ENCODE measurements at places on chromosomes 6 and 20.

DNA sequence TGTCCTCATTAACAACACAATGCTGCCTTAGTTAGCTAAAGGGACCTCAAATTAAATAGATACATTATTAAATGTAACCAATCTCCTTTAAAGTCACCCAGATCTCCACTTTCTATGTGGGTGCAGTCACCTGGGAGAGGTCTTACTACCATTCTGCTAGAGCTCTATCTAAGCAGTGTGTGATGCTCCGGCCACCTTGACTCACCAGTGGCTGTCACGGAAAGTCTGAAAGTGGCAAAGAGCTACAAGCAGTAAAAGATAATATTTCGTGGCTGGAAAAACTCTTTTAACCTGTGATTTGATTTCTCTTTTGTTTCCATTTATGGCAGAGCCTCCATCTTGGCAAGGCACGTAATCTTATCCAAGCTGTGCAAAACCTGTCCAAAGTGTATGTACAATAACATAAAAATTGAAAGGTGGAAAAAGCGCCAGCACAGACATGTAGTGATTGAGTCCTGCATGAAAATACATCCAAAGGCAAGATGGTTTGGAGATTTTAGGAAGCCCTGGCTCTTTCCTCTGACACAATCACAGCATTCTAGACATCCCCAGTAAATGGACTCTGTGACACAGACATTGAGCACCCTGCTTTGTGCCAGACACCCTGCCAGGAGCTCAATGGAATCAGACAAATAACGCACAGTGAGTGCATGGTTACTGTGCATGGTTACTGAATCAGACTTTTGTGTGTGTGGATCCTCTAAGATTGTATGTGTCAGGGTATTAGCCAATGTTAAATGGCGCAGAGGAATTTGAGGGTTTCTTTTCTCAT, 116.6 kb downstream of the ADAT2 start:
- no peak for DNase-seq

GRCh38 chr6:139019722-139020121, 8.8 kb upstream of the ABRACL start:
- no peak for DNase-seq

DNA sequence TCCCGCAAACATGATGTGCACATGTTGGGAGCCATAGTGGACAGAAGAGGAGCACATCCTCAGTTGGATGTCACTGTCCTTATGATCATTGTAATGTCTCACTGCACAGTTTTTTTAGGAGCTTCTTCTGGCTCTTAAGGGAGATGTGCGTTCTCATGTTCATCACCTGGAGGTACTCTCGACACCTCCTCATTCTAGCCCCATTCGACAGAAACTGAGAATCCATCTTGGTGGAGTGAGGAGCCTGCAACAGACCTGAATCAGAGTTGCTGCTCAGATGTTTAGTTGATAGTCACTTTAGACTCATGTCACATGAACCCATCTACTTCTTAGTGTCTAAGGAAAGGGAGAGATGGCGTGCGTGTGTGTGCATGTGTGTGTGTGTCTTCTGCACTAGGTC, 2.3 kb upstream of the BMP6 start:
- DNase-seq = no peak

- no peak for DNase-seq
Measured at GRCh38 chr6:24718449-24719124, 367 bp downstream of the C6orf62 start.

DNA sequence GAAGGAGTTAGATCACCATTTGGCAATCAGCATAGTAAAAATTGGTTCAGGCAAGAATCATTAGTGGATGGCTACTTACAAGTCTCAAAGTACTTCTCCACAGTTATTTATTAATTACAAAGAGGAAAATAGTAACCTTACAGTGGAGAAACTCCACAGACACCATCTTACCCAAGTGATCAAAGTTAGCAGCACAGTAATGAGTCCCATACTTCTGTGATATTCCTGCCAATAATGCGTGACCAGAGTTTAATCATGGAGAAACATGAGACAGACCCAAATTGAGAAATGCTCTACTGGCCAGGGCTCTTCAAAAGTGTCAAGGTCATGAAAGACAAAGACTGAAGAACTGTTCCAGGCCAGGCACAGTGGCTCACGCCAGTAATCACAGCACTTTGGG, 9.5 kb downstream of the TBC1D7 start:
- DNase-seq = no peak

GRCh38 chr6:100886076-100886475, 4.9 kb upstream of the ASCC3 start:
- DNase-seq = no peak

DNA sequence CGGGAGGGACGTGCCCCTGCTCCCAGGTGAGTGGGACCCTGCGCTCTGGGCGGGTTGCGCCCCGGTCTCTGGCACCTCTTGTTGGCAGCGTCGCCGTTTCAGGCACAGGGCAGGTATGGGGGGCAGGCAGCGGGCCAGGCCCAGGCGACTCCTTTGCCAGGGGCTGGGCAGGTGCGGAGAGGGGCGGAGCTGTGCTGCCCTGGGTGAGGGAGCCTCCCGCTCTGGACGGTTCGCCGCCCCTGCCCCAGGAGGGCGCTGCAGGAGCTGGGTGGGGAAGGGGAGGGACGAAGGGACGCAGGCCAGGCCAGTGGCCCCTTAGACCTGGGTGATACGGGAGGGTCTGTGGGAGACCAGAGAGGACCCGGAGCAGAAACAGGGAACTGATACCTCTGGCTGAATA, 663.9 kb upstream of the DEFB115 start:
- DNase-seq = no peak

- DNase-seq = no peak
Measured at GRCh38 chr20:24485981-24486380, 16.6 kb downstream of the SYNDIG1 start.

DNA sequence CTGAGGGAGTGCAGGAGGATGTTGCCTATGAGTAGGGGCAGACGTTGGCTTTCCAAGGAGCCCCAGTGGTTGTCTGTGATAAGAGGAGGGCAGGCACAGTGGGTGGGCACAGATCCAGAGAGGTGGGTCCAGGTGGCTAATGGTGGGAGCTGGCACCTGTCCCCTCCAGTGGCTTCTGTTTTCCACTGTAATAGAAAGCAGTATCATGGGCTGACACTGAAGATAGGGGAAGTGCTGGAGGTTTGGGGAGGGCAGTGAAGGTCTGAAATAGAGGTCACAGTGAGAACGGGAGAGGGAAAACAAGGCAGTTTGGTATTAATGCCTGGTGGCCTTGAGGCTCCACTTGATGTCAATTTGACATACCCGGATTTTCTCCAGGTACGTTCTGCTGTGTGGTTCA, 10.5 kb upstream of the TXNDC5 start:
- no peak for DNase-seq

- no peak for DNase-seq
Measured at GRCh38 chr20:44211177-44212039, 837 bp upstream of the OSER1 start.

- no peak for DNase-seq
Measured at GRCh38 chr20:23753589-23753988, 2.9 kb upstream of the CST1 start.

- DNase-seq = no peak
Measured at GRCh38 chr6:89073014-89073620, 7.4 kb upstream of the PNRC1 start.

GRCh38 chr6:163955756-163956155, 541.2 kb downstream of the QKI start:
- no peak for DNase-seq

- DNase-seq = no peak
Measured at GRCh38 chr20:49207076-49207475, 12.1 kb upstream of the DDX27 start.

- DNase-seq = no peak
Measured at GRCh38 chr20:32823737-32824588, 4.2 kb downstream of the MAPRE1 start.

DNA sequence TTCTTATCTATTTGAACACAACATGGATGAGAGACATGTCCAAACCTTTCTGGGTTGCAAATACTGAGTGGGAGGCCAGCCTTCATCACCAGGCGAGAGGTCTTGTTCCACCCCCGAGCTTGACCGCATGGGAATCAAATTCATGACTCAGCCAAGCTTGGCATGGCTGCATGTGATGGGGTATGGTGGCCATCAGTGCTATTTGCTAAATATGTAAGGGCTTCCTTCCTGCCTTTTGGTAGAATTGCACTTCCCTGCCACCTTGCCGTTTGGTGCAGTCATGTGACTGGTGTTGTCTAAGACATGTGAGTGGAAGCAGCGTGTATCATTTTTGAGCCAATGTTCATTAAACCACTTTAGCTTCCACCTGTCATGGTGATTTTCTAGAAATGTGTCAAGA, 508.9 kb upstream of the SULF2 start:
- no peak for DNase-seq

DNA sequence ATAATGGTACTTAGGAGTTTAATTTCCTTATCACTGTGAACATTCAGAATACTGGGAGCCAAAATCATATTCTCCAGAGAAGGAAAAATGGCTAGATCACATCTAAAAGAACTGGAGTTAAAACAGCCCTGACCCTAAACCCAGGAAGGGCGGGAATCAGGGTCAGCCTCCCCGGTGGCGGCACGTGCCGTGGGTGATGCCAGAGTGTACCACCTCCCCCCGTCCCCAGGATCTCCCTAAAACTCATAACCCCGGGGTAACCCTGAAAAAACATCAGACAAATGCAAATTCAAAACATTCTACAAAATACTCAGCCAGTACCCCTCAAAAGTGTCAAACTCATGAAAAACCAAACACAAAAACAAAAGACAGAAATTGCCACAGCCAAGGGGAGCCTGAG, 148.3 kb downstream of the DLL1 start:
- DNase-seq = no peak

GRCh38 chr6:125956506-125957390, at the start of gene HINT3:
HINT3 (plus strand) TSS chr6:125956770; CDS start chr6:125956978, 208 bp downstream.
- DNase-seq = peak; percentile 90

- no peak for DNase-seq
Measured at GRCh38 chr6:28729501-28730402, 194.0 kb downstream of the TRIM27 start.

DNA sequence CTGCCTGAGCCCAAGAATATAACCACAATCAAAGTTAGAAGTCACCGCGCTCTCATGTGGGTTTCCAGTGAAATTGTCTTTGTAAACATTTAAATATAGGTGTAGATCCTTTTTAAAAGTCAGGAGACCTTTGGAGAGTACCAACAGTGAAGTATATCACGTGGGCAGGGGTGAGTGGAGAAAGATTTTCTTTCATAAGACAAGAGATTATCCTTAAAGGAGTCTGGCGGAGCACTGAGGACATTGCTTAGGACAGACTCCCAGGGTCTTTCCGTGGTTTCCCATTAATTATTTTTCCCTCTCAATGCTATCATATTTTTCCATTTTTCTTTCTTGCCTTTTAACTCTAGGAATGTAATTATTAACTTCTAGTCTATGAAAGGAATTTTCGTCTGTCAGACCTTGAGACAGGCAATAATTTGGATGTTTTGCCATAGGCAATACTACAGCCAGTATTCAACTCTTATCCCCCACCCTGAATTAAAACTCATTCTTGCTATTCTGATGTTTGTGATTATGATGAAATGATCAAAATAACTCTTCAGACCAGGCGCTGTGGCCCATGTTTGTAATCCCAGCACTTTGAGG, 31.4 kb downstream of the DCBLD1 start:
- DNase-seq = no peak

- DNase-seq = no peak
Measured at GRCh38 chr6:68729377-68729903, 94.4 kb downstream of the ADGRB3 start.

GRCh38 chr6:46926481-46926880, 4.7 kb upstream of the ADGRF5 start:
- DNase-seq = no peak

DNA sequence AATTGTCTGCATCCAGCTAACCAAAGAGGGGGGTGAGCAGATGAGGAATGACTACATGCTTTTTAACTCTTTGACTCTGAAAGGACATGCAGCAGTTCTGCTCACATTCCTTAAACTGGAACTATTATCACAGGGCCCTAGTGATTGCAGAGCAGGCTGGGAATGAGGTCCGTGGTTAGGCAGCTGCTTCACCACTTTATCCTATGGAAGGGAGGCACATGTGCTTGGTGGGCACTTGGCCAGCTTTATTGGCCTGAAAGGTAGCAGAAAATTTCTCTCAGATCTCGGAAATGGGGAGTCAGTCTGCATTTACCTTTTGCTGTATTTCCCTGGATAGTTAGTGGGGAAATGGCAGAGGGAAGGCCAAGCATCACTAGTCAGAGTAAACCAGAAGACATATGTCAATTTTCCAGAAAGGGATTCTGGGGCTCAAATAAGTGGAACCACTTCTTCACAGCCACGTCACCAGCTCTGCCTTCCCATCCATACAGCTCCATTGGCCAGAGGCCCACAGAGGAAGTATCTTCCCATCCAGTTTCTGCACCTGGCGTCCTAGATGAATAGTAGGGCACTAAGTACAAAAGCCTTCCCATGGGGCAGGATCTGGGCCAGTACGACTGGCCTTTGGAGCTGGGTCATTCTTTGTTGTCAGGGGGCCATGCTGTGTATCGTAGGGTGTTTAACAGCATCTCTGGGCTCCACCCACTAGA, 444.8 kb downstream of the PTPRT start:
- no peak for DNase-seq

- no peak for DNase-seq
Measured at GRCh38 chr6:137870308-137870644, 3.2 kb downstream of the TNFAIP3 start.

DNA sequence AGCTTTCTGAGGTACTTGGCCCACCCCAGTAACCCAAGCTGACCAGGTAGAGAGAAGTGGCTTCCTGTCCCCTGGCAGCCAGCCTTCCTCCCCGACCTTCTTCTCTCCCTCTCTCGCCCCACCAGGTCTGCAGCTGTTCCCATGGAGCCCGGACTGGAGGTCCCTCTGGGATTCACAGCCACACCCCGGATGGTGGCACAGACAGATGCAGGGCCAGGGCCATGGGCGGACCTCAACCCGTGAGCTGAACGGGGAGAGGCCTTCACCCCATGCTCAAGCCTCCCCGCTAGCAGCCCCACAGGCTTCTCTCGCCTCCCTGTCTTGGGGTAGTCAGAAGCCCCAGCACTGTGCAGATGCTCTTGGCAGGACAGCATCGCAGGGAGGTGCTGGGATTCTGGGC, 41.3 kb downstream of the CPXM1 start:
- no peak for DNase-seq

DNA sequence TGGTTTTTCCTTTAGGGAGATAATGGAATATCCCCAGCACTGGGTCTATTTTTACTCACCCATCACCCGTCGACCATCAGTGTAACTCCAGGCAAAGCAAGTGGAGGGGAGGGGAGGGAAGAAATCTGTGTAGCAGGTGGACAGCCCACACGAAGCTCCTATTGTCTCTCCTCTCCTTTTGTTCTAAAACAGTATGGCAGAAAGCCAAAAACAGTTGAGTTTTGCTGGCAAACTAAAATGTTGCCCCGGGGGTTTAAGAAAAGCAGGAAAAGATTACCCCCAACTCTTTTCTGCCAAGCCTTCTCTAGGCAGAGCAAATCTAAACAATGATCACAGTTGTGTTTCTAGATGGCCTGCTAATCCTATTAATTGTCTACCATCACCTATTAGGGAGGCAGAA, 89.7 kb downstream of the PREP start:
- no peak for DNase-seq

DNA sequence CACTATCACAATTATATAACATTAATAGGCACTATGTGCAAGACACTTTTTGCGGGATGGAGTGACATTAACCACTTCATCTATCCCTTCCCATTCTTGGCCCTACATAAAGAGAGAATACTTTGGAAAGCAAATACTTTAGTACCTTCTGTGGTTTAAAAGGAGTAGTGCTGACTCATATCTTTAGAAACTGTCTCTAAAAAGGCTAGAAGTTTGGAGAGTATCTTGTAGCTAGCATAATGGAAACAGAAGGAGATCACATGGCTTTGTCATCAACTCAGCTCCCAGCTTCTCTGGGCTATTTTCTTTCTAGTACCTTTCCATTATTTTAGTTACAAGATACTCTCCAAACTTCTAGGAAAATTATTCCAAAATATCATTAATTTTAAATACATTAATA, 157.5 kb downstream of the ADGRG6 start:
- no peak for DNase-seq

- no peak for DNase-seq
Measured at GRCh38 chr20:48728042-48728825, 99.6 kb downstream of the PREX1 start.

Data from glomerular endothelial cell (primary cell).